ENCODE measurements at places on chromosomes 1 and 21. TPM values are rescaled to one million over a fixed set of nuclear protein-coding genes. Genes with fewer than 3 reads are reported as not detected.
A peak's percentile ranks its signal among the peaks of the same experiment; 100 is the strongest.

The DENND1B gene
- 7.5 TPM for total RNA-seq

The GJC2 gene
- 0.38 TPM for total RNA-seq

The COP1 gene
- total RNA-seq: 74.2 TPM

The SYT6 gene
- total RNA-seq: not detected

The RPTN gene
- not detected for total RNA-seq

The PERM1 gene
- 0.34 TPM for total RNA-seq

The S100A7 gene
- not detected for total RNA-seq

The CNR2 gene
- not detected for total RNA-seq

DNA sequence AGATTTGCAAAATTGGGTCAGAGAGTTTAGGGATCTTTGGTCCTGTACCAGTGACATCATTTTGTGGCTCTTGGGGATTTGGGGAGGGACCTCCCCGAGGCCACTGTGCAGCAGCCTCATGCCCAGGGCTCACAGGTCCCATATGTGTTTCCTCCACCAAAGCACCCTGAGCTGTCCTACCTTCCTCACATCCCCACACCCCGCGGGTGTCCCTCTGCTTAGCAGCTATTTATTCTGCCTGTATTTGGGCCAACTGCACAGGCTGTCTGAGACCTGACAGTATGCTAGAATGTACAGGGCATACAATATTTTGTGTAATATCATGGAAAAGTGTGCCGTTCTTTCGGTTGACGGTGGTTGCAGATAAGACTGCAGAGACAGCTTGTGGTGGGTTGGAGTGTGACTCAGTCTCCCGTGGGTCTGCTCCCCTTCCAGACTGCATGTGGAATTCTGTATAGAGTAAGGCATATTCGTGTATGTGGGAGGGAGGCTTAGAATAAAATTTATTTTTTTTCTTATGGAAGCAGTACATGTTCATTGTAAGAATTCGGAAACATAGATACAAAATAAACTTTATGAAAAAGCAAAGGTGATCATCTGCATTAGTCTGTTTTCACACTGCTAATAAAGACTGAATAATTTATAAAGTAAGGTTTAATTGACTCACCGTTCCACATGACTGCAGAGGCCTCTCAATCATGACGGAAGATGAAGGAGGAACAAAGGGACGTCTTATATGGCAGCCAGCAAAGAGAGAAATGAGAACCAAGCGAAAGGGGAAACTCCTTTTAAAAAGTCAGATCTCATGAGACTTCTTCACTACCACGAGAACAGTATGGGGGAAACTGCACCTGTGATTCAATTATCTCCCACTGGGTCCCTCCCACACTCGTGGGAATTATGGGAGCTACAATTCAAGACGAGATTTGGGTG is 84.4 kb downstream of the ADARB1 start:
- no peak for DNase-seq

- no peak for DNase-seq
Measured at GRCh38 chr21:41506611-41507520, 1.1 kb downstream of the TMPRSS2 start.

- no peak for DNase-seq
Measured at GRCh38 chr1:43995984-43996732, 4.8 kb downstream of the CCDC24 start.

DNA sequence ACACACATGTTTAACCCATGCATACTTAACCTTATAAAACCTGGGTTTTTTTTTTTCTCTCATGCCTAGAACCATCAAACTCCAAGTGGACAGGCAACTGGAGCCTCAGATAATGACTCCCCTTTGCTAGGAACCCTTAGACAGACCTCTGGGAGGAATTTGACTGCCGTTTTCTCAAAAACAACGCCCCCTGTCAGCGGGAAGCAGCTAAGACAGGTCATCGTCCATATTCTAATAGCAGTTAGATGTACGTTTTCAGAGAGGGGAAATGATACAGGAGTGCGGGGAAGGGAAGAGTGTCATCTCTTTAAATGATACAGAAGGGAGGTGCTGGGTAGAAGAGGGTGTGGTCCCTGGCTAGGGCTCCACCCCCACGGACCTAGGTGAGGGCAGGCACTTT is 34.7 kb downstream of the LRRC3 start:
- DNase-seq: no peak

DNA sequence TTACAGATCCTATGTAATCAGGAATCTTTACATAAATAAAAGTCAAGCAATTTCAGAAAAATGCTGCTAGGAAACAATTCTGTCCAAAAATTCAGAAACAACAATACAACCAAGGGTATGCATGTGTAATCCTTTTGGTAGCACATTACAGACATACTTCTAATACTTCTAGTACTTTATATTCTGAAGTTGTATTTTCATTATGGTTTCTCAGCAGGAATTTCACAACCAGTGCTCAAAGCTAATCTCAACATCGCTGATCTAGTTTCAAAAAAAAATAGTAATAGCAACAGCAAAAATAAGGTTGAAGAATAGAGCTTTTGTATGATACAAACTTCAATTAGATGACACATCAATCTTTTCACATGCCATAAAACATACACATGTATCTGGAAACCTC is 545.2 kb downstream of the LTN1 start:
- DNase-seq: no peak

GRCh38 chr1:206824331-206824730 is 41.1 kb upstream of the IL20 start:
- no peak for DNase-seq

- peak; percentile 39 for DNase-seq
Measured at GRCh38 chr1:213051127-213051880, at the start of gene RPS6KC1. Gene RPS6KC1 (plus strand): TSS chr1:213051241. CDS start chr1:213051405, 164 bp downstream.

DNA sequence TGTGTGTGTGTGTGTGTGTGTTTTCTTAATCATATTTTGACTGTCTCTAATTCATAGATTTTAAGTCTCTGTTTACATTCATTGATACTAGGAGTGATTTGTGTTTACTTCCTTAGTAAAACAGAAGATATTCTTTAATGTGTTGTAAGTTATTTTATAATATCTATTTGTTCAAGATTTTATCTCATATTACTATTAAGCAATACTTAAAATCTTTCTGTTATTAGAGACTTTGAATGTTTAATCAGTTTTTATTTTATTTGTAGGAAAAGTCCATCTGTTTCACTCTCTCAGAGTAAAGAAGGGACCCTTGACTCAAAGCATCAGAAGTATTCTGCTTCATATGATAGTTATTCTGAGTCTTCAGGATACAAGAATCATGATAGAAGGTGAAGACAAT is 89.2 kb downstream of the CEP350 start:
- no peak for DNase-seq

DNA sequence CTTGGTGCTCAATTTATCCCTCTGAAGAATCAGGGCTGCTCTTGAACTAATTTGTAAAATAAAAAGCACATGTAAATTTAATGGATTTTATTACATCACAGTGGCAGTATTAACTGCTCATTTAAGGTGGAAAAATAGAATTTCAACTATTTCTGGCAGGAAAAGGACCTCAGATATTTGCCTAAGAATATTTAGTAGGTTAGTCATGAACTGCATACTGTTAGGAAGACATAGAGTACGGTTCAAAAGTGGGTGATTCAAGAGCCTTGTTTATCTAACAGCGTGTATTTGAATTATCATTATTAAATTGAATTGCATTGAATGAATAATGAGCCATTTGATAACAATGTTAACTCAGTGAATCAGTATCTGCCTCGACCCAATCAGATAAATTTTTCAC is 248.8 kb upstream of the PBX1 start:
- no peak for DNase-seq

- DNase-seq: no peak
Measured at GRCh38 chr1:245842106-245842505, 665.0 kb downstream of the SMYD3 start.

- DNase-seq: no peak
Measured at GRCh38 chr1:168585191-168585590, 8.8 kb downstream of the XCL1 start.

DNA sequence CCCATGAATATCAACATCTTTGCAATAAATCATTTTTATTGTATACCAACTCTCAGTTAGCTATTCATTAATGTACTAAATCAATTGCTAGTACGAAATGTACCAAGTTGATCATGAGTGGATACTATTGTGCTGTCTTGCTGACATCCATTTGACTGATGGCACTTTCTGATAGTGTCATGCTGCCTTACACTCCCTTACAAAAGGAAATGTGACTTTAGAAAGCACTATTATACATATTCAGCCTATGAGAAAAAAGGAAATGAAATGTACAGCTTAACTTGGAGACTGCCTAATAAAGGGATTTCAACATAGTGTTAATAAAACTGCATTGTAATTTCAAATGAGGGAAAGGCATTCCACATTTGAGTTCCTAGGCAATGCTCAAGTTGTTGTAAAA is 52.2 kb downstream of the PLA2G4A start:
- DNase-seq: no peak

DNA sequence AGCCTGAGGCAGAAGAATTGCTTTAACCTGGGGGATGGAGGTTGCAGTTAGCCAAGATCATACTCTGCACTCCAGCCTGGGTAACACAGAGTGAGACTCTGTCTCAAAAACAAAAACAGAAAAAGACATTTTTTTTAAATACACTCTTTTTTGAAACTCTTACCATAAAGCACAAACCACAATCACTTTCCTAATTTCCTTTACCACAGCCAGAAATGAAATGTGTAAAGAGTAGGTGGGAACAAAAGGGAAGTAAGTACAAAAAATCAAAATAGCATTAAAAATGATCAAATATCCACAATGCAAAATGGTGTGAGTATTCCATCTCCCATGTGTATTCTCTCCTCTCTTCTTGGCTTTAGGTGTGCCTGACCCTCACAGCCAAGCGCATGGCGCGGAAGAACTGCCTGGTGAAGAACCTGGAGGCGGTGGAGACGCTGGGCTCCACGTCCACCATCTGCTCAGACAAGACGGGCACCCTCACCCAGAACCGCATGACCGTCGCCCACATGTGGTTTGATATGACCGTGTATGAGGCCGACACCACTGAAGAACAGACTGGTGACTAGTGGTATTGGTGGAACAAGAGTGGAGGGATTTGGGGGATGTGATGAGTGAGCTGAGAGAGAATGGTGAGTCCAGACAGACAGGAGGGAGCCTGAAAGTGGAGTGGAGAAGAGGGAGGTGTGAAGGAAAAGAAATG is 14.9 kb downstream of the ATP1A4 start:
- no peak for DNase-seq

GRCh38 chr21:34132926-34133325 is 59.5 kb downstream of the MRPS6 start:
- DNase-seq: no peak

- DNase-seq: no peak
Measured at GRCh38 chr1:198628067-198628455, 10.8 kb upstream of the PTPRC start.

GRCh38 chr1:10179406-10180091 is 30.8 kb upstream of the KIF1B start:
- DNase-seq: no peak

DNA sequence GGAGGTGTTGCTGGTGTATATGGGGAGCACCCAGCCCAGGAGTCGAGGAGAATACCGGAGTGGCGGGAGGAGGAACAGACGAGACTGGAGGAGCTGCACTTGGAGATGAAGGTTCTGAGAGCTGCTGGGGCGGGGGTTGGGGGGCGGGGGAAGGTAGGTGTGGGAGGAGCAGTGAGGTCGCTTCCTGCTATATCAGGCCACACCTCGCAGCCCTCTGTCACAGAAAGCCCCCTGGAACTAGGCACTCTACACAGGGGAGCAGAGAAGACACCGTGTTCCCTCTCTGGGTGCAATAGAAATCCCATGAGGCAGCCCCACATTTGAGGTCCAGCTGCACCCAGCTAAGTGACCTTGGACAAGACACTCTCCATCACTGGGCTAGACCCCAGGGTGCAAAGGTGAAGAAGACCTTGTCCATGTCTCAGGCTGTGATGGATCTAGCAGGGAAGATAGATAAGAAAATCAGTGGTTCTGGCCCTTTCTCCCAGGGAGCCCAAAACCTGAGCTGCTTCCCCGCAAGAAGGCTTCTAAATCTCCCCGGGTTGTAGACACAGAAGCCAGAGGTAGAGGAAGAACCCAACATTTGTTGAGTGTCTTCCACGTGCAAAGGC is 155.8 kb upstream of the EDN2 start:
- no peak for DNase-seq

All from kidney epithelial cell (primary cell).